ENCODE measurements at places on chromosomes 1 and 21.

DNA sequence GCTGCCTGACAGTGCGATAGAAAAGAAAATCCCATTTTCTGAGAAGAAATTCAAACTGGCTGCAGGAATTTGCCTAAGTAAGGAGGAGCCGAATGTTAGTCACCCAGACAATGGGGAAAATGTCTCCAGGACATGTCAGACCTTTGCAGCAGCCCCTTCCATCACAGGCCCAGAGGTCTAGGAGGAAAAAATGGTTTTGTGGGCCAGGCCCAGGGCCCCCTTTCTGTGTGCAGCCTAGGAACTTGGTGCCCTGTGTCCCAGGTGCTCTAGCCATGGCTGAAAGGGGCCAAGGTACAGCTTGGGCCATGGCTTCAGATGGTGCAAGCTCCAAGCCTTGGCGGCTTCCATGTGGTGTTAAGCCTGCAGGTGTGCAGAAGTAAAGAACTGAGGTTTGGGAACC lies 14.6 kb downstream of the ZBTB21 start:
- no peak for DNase-seq

GRCh38 chr1:182357171-182357570 lies 34.4 kb downstream of the GLUL start:
- DNase-seq, result no peak

GRCh38 chr1:59484096-59484495 lies 187.2 kb downstream of the FGGY start:
- peak; percentile 52 for DNase-seq

GRCh38 chr1:151267760-151268159 lies 13.2 kb downstream of the PSMD4 start:
- no peak for DNase-seq

- DNase-seq, result peak; percentile 95
Observed at GRCh38 chr21:34795548-34796180, 126.9 kb downstream of the CLIC6 start.

DNA sequence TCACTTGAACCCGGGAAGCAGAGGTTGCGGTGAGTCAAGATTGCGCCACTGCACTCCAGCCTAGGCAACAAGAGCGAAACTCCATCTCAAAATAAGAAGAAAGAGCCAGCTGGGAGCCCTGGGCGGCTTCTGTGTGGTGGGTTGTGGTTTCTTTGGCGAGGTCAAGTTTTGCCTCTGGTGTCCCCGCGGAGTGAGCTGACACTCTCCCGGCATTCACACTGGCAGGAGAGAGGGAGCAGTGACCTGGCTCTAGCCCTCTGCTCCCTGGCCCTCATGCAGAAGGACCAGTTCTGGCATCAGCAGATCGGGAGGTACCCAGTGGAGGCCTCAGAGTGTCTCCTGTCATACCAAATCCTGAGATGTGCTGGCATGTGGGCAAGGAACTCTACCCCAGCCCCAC lies 81.0 kb upstream of the VAMP3 start:
- DNase-seq, result no peak

- DNase-seq, result no peak
Observed at GRCh38 chr1:28354121-28354520, 15.4 kb upstream of the PHACTR4 start.

DNA sequence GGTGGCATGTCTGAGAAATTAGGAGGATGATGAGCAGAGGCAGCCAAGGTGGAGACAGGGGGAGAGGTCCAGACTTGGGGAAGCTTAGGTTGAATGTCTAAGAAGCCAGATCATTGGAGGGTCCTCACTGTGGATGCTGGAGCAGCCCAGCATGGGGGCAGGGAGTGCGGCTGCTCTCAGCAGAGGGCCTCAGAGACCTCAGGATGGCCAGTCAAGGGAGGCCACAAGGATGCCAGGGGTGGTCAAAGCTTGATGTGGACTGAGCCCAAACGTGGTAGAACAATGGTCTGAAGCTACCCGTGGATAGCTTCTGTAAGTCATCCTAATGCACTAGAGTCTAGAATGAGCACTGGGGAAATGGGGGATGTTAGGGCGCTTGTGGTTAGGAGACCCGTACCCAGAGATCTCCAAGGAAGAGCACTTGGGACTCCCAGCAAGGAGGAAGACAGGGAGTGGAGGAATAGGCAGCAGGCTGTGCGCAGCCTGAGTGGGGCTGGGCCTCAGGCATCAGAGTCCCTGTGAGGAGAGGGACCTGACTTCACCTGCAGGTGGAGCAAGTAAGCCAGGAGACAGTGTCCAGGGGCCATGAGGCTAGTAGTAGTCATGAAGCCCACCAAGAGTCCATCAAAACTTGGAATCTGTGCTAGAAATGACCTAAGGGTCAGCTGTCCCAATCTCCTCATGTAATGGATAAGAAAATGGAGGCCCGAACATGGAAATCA lies 4.3 kb upstream of the S100A9 start:
- no peak for DNase-seq

GRCh38 chr1:13804240-13804633 lies 104.2 kb downstream of the PRDM2 start:
- DNase-seq, result no peak

GRCh38 chr21:46489162-46489663 lies 30.5 kb downstream of the DIP2A start:
- DNase-seq, result no peak

DNA sequence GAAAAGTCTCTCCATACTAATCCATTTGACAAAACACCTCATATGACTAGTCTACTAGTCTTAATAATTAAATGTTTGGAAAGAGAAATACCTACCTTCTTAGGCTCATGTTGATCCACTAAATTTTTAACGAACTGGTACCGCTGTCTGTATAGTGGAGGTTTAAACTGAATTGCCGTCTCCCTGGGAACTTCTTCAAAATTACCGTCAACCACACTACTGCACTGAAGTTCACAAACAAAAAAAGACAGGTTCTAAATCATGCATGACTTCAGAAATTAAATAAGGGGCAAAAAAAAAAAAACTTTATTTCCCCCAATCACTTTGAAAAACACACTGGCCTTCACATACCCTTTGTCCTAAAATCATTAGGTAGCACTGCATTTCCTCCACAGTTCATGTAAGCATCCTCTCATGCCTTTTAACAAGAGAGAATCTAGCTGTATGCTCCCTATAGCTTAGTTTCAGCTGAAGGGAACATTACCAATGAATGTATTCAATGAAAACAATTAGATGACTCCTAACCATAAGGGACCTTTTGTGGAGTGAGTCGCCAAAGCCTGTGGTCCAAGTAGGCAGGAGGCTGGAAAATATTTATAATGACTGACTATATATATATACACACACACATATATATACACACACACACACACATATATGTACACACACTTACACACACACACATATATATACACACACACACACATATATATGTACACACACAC lies 3.4 kb downstream of the HENMT1 start:
- no peak for DNase-seq

GRCh38 chr21:44757731-44758130 lies 43.9 kb downstream of the UBE2G2 start:
- DNase-seq, result no peak

GRCh38 chr1:89310976-89311375 lies 38.3 kb upstream of the GBP5 start:
- no peak for DNase-seq

GRCh38 chr1:217342105-217342504 lies 288.8 kb downstream of the GPATCH2 start:
- DNase-seq, result no peak

- no peak for DNase-seq
Observed at GRCh38 chr1:42944246-42944928, 14.3 kb downstream of the SLC2A1 start.

Data from SW480 (cell line).